ENCODE measurements at places on chromosomes 12 and 14.
A peak's percentile ranks its signal among the peaks of the same experiment; 100 is the strongest.

DNA sequence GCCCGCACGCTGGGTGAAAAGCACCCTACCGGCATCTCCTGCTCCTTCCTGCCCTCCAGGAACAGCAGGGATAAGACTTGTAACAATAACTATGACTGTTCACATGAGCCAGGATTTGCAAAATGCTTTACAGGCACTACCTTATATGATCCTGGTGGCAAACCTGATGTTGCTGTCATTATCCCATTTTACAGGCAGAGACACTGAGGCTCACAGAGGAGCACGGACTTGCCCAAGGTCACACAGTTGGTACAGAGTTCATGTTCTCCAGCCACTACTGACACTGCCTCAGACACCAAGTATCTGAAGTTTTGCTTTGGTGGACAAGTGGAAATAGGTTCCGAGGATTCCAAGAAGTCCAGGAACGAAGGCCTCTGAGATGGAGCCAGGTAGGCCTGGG, 22.6 kb downstream of the GLTP start:
- no peak for DNase-seq

DNA sequence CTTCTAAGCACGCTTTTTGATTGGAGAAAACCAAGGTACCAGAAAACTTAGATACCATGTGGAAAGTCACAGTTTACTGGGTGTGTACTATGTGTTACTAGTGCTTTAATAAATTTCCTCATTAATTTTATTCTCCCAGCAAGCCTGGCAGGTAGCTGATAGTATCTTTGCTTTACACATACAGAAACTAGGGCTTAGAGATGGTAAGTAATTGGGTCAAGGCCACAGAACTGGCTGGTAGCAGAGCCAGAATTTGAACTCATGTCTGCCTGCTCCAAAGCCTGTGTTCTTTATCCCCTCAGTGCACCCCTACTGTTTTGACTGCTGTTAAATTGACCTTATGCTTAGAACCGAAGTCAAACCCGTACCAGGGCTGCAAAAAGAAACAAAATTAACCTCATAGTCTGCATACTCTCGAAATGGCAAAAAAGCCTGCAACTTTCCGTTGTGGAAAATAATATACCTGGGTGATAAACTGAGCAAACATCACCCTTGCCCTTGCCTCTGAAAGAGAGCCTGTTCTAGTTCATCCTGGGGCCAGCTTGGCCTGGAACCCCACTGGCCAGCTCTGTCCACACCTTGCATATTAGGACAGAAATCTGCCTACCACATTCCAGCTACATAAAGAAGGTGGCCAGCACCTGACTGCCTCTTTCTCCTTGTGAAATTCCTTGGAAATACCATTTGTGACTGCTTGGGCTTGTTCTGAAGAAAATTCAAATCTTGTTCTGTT, 118.9 kb downstream of the ETV6 start:
- no peak for DNase-seq

DNA sequence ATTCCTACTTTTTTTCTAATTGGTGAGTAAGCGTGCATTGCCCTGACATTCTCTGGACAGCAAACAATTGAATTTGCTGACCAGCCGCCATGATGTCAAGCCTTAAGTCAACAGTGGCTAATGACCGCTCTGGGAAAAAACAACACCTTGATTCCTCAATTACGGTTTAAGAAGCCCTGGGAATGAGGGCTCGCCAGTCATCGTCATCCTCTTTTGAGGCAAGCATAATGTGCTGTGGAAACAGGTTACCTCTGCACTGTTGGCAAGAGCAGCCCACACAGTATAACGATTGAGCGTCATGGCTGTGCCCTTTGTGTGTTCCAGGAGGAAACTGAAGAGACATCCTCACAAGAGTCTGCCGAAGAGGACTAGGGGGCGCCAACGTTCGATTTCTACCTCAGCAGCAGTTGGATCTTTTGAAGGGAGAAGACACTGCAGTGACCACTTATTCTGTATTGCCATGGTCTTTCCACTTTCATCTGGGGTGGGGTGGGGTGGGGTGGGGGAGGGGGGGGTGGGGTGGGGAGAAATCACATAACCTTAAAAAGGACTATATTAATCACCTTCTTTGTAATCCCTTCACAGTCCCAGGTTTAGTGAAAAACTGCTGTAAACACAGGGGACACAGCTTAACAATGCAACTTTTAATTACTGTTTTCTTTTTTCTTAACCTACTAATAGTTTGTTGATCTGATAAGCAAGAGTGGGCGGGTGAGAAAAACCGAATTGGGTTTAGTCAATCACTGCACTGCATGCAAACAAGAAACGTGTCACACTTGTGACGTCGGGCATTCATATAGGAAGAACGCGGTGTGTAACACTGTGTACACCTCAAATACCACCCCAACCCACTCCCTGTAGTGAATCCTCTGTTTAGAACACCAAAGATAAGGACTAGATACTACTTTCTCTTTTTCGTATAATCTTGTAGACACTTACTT, 138.9 kb downstream of the HMGA2 start:
- peak; percentile 28 for DNase-seq

DNA sequence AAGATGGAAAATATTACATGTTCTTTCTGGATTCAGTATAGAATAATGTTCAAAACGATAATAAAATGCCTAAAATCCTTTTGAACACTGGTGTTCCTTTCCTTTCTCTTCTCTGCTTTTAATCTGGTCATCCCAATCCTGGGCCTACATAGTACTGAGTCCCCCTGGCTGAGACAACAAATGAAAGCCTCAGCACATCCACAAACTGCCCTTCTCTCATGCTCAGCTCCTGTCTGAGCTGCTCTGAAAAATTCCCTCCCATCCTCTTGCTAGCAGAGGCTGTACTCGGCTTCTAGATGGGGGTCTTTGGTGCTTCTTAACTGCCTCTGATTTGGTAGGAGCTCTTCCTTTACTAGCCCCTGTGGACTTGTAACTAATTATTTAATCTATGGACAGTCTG, 232.3 kb downstream of the MED13L start:
- DNase-seq: peak; percentile 20

DNA sequence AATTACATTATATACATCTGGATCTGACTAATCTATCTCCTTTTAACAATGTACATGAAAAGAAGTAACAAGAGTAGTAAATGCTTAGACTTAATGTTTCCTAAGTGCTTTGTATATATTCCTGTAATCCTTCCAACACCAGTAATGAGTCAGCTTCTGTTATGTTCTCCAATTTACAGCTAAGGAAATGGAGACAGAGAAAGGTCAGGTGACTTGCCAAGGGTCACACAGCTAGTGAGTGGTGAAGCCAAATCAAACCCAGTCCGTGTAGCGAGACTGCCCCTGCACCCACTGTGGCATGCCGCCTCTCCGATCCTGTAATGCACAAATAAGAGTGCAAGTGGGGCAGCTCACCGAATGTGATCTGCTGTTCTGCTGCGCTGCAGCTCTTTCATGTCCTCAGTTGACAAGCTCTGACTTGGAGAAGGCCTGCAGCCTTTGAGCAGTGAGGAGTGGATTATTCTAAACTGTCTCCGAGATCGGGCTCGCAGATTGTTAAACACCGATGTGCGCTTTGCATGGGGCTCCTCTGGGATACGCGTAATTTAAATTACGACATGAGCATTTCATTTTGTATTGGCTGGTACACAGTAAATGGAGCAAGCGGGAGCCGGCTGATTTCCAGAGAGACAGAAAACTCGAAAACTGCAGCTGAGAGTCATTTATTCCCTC, 65.1 kb upstream of the KTN1 start:
- no peak for DNase-seq

DNA sequence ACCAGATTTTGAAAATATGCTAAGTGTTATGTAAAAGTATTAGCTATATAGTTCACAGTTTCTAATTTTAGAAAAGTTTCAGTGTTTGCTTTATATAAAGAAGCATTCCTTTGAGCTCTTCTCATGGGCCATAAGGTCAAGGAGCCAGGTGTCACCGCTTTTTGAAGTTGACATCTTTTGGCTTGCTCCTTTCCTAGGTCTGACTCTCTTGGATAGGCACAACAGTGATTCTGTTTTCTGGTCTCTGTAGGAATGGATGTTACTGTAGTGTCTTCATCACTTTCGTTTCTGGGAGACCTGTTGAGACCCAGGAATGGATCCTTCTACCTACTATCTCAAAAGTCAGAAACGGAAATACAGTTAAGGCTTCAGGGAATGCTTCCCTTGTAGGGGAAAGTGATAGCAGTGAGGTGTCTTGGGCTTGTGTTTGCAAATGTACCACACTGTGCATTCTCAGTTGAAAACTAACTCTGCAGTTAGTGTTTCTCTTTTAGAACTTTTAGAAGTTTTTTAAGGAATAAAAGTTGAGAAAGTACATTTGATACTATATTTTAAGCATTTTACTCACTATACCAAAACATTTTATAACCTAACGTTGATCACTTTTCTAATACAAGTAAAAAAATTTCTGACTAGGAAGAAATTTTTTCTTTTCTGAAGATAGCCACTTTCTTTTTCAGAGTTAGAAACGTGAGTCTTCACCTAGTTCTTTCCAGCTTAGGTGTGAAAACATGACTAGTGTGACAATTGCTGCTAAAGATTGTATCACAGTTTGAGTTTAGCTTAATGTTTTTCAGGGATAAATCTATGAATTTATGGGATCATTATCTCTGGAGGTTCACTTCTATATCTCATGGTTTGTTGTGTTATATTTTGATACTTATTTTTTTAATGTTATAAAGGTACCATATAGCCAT, 20.8 kb downstream of the VRK1 start:
- DNase-seq: no peak

- peak; percentile 39 for DNase-seq
Measured at GRCh38 chr14:35155962-35156361, 33.6 kb downstream of the PRORP start.

- DNase-seq: peak; percentile 88
Measured at GRCh38 chr14:37870632-37871346, 275.4 kb downstream of the TTC6 start.

DNA sequence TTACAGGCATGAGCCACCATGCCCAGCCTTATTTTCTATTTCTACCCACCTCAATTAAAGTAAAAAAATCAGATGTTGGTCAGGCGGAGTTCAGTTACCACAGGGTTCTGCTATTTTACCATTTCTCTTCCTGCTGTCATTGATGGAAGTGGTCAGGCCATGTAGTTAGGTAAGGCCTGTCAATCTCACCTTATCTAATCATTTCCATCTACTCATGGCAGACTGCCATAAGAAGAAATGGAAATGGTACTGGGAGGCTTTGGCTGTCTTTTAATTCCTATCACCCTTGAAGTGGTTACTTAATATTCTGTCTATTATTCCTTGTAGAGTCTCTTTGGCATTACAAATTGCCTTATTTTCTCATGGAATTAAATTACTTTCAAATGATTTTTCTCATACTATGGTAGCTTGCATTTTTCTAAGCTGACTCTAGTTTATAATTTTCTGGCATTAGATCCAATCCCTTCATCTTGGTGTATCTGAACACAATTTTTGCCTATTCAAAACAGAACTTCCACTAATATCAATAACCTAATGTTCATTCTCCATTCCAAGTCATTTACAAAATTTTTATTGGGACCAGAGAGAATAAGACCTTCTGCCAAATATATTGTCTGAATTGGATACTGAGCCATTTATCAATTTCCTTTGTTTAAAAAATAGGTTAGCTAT, 198.7 kb downstream of the DACT1 start:
- peak; percentile 14 for DNase-seq

- DNase-seq: no peak
Measured at GRCh38 chr12:25308756-25309155, 58.0 kb upstream of the KRAS start.

- DNase-seq: no peak
Measured at GRCh38 chr12:53713516-53713915, 13.7 kb downstream of the CALCOCO1 start.

DNA sequence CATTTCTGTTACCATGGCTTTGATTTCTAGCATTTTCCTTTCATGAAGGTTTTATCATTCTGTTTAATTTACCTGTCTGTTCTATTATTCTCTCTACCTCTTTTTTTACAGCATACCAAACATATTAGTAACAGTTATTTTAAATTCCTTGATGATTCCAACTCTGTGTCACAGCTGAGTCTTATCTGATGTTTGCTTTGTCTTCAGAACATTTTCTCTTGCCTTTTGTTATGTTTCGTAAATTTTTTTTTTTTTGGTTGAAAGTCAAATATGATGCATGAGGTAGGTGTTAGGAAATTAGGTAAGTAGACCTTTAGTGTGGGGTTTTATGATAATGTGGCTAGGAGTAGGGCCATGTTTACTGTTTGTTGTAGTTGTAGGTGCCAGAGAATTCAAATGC, 496.4 kb downstream of the FOXG1 start:
- no peak for DNase-seq

- no peak for DNase-seq
Measured at GRCh38 chr14:100839681-100840111, 13.8 kb downstream of the MEG3 start.

GRCh38 chr12:54136844-54137580, 51.8 kb downstream of the SMUG1 start:
- DNase-seq: peak; percentile 69

DNA sequence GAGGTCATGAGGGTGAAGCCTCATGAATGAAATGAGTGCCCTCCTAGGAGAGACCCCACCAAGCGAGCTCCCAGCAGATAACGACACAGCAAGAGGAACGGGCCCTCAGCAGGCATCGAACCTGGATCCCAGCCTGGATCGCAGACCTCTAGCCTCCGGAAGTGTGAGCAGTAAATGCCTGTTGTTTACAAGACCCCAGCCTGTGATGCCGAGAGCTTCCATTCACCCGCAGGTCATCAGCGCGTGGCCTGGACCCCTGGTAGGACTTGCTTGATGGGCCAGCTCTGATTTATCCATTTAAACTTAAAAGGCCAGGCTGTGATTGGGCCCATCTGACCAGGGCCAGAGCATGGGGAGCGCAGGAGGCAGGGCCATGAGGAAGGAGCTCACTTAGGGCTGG, 7.0 kb downstream of the TMEM179 start:
- DNase-seq: no peak

DNA sequence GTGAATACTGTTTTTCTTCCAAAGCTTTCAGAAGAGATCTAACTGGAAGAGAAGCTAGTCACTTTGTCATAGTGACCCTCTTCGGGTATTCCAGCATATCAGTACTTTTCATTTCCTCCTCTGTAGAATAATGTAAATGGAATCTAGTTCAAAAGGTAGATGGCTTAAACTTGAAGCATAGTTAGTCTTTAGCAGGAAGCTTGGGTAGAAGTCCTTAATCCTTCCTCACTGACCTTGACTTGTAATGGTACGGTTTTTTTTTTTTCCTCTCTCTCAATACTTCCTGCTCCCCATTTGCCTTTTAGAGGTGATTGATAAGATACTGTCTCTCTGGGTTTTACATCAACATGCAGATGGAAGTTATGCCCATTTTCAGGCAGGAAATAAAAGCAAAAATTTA, 1.7 kb downstream of the FBXO34 start:
- peak; percentile 28 for DNase-seq

- DNase-seq: no peak
Measured at GRCh38 chr14:104592785-104593184, 11.8 kb downstream of the TMEM179 start.

DNA sequence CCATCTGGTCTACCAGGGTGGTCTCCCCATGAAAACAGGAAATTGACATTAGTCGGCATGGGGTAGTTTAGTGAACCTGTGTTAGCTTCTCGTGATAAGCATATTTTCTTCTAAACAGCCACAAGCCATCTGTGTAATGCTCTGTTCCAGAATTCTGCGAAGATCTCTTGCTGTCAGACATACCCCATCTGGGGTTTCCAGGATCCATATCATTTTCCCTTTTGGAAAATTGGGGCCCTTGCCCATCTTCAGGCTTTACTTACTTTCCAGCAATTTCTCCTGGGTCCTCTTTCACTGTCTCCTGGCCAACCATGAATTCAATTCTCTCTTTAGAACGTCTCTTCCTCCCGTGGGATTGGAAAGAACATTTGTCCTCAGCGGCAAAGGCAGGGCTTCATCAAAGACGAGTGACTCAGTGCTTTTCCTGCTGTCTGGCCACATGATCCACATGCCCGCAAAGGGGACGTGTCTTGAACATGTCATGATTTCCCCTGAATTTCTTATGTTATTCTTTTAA, 21.4 kb upstream of the NCOR2 start:
- DNase-seq: no peak
